ENCODE measurements at places on chromosomes 1 and 21.
A peak's percentile ranks its signal among the peaks of the same experiment; 100 is the strongest.

GRCh38 chr21:35343046-35343819 lies 294.1 kb upstream of the RUNX1 start:
- no peak for DNase-seq

- no peak for DNase-seq
Measured at GRCh38 chr1:119219711-119220110, 79.3 kb upstream of the WARS2 start.

DNA sequence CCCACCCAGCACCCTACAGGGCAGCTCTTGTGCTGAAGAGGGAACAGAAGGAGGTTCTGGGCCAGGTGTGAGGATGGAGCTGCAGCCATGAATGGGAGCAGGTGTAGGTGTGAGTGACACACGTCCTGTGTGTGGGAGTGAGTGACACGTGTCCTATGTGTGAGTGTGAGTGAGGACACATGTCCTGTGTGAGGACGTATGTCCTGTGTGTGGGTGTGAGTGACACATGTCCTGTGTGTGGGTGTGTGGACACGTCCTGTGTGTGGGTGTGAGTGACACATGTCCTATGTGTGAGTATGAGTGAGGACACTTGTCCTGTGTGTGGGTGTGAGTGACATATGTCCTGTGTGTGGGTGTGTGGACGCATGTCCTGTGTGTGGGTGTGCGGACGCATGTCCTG lies 26.4 kb downstream of the MEGF6 start:
- DNase-seq = no peak

DNA sequence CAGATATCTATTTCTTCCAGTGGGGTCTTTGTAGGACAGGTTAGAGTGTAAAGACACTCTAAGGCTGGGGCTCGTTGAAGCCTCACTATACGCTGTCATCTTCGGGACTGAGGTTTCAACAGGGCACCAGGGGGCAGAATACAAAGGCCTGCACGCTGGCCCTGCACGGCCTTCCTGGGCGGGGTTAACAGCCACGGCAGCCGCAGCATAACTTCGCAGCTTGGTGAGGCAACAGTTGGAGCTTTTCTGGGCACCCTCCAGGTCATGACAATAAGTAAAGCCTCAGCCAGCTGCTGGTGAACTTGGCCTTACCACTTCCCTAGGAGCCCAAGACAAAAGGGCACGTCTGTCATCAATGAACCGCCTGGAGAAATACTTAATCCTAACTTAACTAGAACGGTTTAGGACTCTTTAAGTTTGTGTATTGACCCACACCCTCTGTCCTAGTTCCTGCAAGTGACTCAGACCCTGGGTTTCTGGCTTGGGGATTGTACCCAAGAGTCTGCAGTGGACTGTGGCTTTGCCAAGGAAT lies 2.3 kb upstream of the RUNX1 start:
- DNase-seq = peak; percentile 88

- no peak for DNase-seq
Measured at GRCh38 chr1:207873055-207873890, 37.7 kb downstream of the CD34 start.

GRCh38 chr1:2595261-2595811 lies 8.8 kb downstream of the PRXL2B start:
- no peak for DNase-seq

- no peak for DNase-seq
Measured at GRCh38 chr1:38131024-38131585, 84.5 kb upstream of the POU3F1 start.

DNA sequence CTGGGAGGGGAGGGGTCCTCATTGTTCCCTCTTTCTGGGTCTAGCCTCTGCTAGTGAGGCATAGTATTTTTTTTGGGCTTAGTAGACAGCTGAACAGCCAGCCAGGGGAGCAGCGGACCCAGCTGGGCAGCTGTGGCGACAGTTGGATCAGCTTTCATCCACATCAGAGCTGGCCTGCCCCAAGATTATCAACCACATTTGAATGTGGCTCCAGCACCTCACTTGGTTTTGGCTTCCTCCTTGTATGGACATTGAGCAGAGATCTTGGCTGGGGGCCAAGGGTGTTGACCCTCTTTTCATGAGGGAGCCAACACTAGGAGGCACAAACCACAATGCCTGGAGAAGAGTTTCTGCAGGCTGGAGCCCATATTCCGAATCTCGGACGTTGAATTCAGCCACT lies 25.0 kb downstream of the WNT4 start:
- no peak for DNase-seq

DNA sequence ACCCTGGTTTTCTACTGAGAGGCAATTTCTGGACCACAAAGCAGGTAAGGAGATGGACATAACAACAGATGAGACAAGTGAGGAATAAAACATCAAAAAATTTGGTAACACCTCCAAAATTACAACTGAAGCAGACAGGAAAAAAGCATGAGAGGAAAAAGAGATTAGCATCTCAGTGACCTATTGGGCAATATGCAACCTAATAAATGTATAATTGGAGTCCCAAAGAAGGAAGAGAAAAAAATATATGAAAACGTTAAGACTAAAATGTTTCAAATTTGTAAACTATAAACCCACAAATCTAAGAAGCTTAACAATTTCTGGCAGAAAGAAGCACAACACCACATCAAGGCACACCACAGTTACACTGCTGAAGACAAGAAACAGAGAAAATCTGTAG lies 208.2 kb upstream of the TNR start:
- no peak for DNase-seq

GRCh38 chr1:25026304-25026703 lies 96.2 kb upstream of the RUNX3 start:
- no peak for DNase-seq

DNA sequence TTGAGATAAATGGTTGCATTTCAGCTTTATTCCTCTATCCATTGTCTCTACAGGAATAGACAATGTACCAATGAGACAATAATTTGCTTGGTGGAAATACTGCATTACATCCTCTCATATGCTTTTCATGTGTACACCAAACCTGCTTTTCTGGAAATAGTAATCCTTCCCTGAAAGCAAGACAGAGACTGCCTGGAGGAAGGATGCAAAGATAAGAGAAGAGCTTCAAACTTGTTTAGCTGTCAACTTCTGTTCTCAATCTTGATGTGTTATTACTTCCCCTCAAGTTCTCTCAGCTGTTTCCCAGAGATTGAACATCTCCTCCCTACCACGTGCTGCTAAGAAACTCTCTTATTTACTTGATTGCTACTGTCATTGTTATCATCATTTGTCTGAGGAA lies 1125.4 kb upstream of the TMPRSS15 start:
- DNase-seq = no peak

DNA sequence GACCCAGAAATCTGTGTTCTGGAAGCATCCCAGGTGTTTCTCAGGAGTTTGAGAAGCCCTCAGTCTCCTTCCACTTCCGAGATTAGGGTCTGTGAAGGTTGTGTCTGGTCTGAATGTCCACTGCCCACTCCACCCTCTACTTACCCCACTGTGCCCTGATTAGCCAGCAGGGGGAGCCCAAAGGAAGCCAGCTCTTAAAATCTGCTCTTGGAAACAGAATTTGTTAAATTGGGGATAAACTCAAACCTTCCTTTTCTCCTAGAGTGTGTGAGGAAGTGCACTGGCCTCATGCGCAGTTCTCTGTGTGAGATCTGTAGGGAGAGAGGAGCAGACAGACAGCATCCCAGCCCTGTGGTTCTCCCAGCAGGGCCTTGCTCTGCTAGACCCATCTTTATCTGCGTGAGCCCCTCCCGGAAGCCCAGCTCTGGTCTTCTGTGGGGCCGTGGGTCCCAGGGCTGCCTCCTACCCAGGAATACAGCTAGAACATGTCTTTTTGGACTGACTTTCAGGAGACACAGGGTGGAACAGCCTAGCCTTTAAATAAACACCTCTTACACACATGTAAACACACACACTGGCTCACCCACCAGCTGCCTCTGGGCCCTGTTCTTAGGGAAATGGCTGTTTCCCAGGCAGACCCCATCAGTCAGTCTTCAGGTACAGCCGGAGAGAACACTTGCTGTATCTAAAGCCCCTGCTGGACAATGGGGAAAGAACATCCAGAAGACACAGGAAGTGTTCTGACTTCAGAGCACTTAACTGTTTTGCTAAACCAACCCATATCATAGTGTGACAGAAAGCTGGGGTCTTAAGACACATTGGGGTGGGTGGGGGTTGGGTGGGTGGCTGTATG lies 52.2 kb downstream of the SMYD2 start:
- DNase-seq = no peak

DNA sequence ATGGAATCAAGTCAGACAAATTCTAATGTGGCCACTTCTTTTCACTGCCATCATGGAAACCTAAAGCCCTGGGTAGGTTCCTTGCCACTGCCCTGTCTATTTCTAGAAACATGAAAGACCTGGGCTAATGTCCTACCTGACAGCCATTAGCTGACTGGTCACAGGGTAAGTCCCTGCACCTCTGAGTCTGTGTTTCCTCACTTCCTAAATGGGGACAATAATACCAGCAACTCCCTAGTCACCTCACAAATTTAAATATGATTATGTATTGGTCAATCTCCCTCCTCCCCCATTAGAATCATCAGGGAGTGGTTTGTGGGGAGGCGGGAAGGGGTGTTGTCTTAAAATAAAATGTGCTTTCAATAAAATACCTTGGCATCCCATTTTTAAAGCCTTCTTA lies 2.2 kb downstream of the CREG1 start:
- no peak for DNase-seq

GRCh38 chr1:234694661-234695060 lies 84.7 kb upstream of the IRF2BP2 start:
- DNase-seq = no peak

DNA sequence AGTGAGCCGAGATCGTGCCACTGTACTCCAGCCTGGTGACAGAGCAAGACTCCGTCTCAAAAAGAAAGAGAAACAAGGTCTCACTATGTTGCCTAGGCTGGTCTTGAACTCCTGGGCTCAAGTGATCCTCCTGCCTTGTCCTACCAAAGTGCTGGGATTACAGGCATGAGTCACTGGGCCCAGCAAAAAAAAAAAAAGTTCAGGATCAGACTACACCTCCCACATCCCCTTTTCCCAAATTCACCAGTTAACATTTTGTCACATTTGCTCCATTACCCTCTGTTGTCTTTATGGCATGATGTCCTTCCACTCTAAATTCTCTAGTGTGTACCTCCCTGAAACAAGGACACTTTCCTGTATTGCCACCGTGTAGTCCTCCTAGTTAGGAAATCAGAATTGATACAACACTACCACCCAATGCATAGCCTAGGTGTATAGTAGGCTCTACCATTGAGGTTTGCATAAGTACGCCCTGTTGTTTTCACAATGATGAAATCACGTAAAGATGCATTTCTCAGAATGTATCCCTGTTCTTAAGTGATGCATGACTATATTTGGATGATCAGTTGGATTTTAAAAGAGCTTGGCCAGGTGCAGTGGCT lies 10.7 kb downstream of the SPEN start:
- DNase-seq = no peak

DNA sequence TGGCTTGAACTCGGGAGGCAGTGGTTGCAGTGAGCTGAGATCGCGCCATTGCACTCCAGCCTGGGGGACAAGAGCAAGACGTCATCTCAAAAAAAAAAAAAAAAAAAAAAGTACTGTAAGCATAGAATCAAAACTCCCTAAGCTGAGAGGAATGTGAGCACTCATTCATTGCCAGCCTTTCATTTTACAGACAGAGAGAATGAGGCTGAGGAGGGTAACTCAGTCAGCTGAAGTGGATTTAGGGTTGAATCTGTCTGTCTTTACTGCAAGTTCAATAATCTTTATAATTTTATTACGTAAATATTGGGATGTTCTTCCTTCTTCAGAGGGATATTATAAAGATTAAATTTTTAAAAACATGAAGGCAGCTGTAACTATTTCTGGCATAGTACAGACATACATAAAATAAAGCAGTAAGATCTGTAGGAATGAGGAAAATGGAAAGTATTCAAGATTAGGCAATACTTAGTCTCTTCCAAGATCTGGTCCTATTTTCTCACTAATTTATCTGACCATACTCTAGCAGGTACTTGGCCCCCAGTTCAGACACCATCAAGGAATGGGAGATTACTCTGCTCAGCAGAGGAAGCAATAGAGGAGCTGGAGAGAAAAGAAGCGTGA lies 24.1 kb upstream of the MNDA start:
- DNase-seq = no peak

DNA sequence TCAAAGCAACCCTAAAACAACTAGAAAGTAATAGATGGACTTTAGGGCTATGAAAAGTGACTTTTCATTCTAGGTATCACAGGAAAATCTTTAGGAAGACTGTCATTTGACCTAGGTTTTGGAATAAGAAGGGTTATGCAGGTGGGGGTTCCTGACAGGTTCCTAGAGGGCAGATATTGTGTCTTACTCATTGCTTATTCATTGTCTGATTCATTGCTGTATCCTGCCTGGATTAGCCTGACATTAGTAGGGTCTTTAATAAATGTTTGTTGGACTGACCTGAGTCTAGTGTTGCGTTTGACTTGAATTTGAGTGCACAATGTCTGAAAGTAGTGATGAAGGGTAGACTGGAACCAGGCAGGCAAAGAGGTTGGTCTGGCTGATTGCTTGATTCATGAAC lies 6.0 kb downstream of the FNBP1L start:
- no peak for DNase-seq

DNA sequence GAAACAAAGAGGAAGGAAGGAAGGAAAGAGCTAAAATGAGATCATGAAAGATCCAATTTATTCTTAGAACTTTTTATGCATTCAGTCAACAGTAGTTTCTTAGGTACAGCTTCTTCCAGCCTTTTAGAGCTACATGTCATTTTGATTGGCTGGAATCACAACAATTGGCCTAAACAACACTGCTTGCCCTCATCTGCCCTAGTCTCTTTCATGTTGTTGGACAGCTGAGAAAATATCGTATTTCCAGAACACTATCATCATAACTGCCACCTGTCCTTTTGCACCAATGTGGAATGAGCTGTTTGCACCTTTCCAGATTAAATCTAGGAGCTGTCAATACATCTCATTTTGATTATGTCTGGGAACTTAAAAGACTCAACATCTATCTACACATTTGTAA lies 161.7 kb downstream of the TGFBR3 start:
- no peak for DNase-seq

DNA sequence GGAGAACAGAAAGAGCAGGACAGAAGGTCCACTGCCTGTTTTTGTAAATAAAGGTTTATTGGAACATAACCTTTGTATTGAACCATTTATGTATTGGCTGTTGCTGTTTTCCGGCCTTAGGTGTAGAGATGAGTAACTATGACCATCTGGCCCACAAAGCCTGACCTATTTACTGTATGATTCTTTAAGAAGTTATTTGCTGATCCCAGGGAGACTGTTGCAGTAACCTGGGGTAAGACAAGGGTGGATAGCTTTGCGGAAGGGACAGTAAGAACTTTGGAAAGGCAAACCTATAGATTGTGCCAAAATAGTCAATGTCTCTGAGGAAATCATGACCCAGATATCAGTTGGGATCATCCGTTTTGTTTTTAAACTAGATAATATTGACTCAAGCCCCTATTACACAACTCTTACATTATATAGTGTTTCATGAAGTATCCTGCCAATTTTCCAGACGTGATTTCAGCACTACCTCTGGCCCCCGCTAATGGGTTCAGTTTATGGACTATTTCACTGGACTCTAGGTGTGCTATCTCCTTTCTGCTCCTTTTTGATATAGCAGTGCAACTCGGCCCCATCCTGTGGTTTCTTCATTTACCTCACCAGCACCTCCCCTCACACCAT lies 20.8 kb upstream of the TLCD4 start:
- DNase-seq = peak; percentile 72
